ENCODE measurements at places on chromosomes 4 and X.

GRCh38 chr4:111943796-111944203 lies 201.5 kb upstream of the FAM241A start:
- no peak for DNase-seq

DNA sequence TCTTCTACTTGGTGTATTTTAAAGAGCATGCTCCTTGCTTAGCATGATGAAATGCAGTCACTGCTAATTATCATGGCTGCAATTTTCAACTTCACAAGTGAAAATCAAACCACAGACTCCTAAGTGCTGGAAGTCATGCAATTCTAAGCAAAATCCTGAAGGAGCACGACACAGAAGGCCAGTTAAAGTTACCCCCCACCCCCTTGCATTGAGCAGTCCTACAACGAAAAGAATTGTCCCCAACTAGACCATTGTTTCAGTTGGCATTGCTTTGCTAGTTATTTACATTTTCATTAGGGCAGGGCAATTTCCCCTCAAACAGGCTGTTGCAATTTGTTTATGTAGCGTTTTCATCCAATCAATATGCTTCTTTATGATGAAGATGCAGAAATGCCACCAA lies 321.2 kb downstream of the PCDH7 start:
- no peak for DNase-seq

DNA sequence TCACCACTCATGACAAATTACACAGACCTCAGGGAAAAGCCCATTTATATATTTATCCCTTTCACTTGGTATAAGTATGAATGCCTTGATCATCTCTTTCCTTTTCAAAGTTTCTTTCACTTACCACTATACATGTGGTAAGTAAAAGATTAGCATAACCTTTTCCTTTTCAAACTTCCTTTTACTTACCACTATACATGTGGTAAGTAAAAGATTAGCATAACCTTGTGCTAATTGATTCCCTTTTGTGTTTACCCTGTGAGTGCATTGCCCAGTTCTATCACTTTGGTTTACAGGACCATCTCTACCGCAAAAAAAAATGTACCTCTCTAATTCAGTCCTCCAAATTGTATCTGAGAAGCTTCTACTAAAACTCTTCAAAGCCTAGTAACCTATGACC lies 32.7 kb upstream of the TCEANC start:
- no peak for DNase-seq

DNA sequence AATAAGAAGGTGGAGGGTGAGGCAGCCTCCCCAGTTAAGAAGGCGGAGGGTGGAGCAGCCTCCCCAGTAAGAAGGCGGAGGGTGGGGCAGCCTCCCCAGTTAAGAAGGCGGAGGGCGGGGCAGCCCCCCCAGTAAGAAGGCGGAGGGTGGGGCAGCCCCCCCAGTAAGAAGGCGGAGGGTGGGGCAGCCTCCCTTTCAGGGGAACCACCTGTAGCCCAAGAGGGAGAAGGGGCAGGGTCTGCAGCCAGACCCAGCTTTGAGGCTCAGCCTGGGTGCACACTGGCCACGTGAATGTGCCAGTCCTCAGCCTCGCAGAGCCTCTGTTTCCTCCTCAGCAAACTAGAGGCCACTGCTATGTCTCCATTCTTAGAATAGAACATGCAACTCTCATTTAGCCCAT lies 52.6 kb downstream of the HMX1 start:
- DNase-seq = no peak

DNA sequence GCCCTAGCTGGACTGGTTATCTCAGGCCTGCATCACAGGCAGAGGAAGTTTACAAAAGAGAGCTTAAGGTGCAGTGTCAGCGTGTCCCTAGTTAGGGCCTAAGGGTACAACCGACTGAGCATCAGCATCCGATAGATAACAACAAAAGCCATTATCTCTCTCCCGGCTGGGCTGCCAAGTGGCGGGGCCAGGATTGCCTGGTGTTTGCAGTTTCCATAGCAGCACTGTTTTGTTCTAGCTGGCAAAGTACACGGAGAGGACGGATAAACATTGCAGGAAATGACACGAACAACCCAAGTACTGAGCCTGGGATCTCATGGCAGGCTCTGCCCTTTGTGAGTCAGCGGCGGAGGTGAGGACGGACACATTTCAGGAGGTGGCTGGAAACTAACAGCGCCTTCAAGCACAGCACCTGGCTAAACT lies 104.7 kb upstream of the NOCT start:
- DNase-seq = no peak

DNA sequence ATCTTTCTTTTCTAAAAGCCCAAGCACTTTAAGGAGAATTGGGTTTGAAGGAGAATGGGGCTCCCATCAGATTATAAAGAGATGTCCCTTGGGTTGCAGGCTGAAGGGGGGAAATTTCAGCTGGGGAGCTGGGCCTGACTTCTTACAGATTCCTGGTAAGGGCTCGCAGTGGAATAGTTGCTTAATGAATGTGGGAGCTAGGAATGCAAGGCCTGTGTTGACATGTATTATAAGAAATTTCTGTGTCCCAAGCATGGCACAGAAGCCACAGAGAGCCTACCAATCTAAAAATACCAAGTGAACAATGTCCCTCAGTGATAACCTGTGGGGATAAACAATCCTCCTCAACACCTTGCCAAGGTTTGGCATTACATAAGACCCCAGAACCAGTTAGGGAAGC lies 39.3 kb upstream of the WNK3 start:
- no peak for DNase-seq

DNA sequence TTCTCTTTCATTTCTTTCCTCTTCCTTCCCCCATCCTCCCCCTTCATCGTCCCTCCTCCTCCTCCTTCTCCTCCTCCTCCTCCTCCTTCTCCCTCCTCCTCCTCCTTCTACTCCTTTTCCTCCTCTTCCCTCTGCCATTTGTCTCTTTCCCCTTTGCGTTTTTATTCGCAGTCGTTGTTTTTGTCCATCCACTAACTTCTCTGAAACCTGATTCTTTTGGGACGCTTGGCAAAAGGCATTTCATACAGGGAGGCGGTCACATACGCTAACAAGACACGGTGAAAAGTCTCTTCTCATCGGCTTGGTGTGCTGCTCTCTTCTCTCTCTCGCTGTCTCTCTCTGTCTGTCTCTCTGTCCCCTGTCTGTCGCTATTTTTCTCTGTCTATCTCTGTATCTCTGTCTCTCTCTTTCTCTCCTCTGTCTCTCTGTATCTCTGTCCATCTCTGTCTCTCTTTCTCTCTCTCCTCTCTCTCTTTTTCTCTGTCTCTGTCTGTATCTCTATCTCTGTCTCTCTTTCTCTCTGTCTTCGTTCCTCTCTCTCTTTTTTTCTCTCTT lies 5.4 kb upstream of the SHOX start:
- no peak for DNase-seq

DNA sequence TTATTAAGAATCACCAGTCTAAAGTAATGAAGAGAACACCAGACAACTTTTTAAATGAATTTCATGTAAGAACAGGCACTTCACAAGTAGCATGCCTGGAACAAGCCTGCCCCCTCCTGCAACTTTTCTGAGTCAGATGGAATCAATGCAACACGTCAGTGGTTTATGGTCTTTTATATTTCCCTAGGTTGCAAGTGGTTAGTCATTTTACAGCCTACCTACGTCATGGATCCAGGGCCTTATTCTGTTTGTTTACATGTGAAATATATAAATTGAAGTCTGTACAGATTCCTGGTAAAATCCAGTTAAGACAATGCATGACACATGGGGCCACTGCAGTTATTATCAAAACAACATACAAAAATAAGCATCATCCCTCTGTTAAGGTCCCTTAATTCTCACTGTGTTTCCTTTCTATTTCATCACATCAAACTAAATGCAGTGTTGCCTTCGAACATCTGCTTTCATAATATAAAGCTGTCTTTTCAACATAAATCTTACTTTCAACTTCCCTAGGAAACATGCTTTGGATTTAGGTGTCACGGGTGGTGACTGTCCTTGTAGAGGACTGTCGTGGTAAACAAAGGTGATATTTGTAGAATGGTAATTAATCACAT lies 309.3 kb downstream of the FRMPD4 start:
- DNase-seq = no peak

DNA sequence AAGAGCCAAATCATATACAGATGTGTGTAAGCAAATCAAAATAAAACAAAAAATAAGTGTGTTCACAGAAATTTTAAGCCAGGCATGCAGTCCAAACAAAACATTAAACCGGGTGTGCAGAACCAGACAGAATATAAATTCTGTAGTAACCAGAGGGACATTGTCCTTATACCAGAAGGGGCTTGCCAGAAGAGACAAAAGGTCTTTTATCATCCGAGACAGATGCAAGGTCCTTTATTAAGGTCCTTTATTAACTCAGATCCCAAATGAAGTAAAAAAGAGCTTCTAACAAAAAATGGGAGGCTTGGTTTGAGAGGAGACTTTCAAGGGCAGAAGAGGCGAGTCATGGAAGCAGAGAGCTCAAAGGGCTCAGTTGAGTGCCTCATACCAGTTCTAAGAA lies 59.2 kb downstream of the RGS12 start:
- no peak for DNase-seq

Data from GM12864 (cell line).